ENCODE measurements at places on chromosomes 1 and 21. TPM values are rescaled to one million over a fixed set of nuclear protein-coding genes. Genes with fewer than 3 reads are reported as not detected.

Gene KCNE2
- not detected for total RNA-seq

Gene CFAP107
- total RNA-seq: not detected

Gene KRTAP10-8
- not detected for total RNA-seq

Gene NMNAT2
- 2.3 TPM for total RNA-seq

Gene CD34
- total RNA-seq: 0.13 TPM

Gene IRF2BP2
- total RNA-seq: 106 TPM

Gene GPR137B
- 15.8 TPM for total RNA-seq

Gene ANGPTL3
- not detected for total RNA-seq

Gene ICOSLG
- total RNA-seq: 1.5 TPM

Gene OPTC
- total RNA-seq: not detected

Gene ACTL8
- 0.07 TPM for total RNA-seq

Gene MAEL
- not detected for total RNA-seq

Gene LCE1F
- total RNA-seq: not detected

Gene SPOCD1
- 63.8 TPM for total RNA-seq

Gene NES
- total RNA-seq: 43.7 TPM

Gene PCBP3
- total RNA-seq: 2.5 TPM

Gene CHIT1
- total RNA-seq: 0.13 TPM

Data from smooth muscle cell of the pulmonary artery (primary cell).